NCI-H2227 treated with DMSO at 0.1 percent for 48 hours (cell line): ENCODE measurements at places on chromosomes 3 and 15.

DNA sequence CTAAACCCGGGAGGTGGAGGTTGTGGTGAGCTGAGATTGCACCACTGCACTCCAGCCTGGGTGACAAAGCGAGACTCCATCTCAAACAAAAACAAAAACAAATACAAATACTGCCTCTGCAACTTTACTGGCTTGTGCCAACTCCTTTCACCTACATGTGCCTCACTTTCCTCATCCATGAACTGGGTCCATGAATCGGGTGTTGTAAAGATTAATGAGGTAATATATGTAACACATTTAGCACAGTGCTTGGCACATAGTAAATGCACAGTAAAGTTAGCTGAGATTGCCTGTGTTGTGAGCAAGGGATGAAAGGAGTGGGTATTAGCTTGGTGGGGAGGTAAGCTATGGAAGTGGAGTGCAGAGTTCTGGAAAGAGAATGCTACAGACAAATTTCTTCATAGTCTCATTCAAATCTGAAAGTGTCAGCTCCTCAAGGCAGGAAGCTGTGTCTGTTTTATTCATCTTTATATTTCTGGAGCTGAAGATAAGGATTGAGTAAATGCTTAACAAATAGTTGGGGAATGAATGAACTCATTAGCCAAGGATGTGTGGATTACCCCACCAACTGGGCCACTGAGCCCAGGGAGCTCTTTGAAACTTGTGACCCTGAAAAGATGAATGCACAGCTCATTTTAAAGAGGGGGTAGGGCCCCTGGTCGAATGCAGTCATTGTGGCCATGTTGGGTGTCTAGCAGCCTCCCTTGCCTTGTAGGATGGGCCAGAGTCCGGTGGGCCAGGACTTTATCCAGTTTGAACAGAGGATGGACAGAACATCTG, 7.7 kb upstream of the CDCP1 start:
- no peak for DNase-seq

DNA sequence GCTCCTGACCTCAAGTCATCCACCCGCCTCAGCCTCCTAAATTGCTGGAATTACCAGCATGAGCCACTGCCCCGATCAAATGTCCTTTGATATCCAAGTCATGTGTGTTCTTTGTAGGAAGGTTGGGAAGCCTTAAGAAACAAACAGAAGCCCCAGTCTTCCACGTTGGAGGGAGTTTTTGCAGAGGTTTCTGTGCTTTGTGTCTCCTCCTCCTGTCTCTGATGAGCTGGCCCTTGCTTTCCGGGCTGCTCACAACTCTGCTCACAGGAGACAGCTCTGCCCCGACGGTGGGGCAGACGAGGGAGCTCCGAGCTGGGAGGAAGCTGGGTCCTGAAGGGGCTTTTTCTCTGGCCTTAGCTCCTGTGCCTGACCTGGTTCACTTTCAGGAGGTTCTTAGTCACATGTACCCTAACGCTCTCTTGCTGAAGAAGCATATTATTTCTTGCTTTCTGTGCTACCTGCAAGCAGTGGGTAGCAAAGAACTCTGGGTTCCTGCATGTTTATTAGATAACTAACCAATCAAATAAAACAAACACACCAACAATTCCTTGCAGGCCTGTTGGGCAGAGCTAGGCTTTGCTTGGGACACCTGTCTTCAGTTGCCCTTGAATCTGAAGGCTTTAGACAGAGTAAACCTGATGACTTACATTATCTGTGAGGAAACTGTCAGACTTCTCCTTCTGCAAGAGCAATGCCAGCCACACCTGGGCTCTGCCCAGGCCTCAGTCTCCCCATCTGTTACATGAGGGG, 52.6 kb upstream of the SMAD6 start:
- DNase-seq: no peak

- DNase-seq: no peak
Measured at GRCh38 chr15:69729167-69729748, 276.6 kb downstream of the RPLP1 start.

DNA sequence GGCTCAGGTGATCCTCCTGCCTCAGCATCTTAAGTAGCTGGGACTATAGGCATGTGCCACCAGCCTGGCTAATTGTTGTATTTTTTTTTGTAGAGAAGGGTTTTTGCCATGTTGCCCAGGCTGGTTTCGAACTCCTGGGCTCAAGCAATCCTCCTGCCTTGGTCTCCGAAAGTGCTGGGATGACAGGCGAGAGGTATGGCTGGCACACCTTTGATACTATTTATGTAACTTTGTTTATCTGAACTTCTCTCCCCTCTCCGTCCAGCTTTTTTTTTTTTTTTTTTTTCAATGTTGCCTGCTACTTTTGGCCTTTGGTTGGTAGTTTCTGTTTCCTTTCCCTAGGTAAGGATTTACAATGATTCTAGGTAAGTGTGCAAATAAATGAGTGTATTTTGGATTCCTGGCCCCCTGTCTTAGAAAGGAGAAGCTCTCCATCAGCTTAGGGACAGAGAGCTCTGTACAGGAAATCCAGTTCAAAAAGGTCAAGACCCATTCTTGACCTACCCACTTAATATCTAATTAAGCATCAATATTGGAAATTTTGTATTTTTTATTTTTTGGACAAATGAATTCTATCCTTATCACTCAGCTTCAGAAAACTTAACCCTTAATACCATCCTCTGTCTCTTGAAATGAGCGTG, 6.8 kb downstream of the ARL6IP5 start:
- no peak for DNase-seq

- no peak for DNase-seq
Measured at GRCh38 chr3:57755368-57755675, 787 bp upstream of the SLMAP start.

GRCh38 chr3:73074781-73075180, 13.3 kb downstream of the EBLN2 start:
- DNase-seq: no peak

GRCh38 chr15:74036271-74037170, 42.0 kb downstream of the PML start:
- peak; percentile 47 for DNase-seq

DNA sequence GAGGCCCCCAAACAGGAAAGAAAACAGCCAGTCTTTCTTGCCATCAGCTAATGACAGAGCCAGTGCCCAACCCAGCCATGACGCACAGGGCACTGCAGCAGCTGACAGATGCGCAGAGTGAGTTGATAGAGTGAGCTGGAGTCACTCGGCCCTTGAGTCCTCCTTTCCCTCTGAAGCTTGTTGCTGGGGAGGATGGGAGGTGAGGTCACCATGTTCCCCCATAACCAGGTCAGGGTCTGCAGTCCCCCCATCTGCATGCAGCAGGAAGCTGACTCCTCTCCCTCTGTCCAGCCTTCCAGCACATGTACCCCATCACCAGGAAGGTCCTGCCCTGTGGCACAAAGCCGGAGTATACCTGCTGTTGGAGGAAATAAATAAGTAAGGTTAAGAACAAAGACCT, 174.6 kb downstream of the ABHD5 start:
- no peak for DNase-seq

DNA sequence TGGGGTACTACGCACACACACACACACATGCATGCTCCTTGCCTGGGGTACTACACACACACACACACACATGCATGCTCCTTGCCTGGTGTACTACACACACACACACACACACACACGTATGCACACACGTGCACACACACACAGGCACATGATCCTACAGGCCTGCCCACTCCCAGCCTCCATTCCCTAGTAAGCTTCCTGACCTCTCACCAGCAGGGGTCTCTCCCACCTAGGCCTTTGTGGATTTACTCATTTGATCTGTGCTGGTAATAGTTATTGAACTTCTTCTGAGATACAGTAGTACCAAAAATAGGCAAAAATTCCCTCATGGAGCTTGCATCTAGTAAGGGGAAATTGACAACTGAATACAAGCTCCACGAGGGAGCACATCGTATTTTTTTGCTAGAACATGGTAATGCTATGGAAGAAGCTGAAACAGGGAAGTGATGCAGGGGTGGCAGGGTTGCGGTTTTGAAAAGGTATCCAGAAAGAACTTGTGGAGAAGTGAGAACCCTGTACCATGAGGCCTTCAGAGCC, 19.1 kb downstream of the TTC21A start:
- no peak for DNase-seq

- DNase-seq: no peak
Measured at GRCh38 chr15:73681063-73681462, 3.1 kb upstream of the CD276 start.

DNA sequence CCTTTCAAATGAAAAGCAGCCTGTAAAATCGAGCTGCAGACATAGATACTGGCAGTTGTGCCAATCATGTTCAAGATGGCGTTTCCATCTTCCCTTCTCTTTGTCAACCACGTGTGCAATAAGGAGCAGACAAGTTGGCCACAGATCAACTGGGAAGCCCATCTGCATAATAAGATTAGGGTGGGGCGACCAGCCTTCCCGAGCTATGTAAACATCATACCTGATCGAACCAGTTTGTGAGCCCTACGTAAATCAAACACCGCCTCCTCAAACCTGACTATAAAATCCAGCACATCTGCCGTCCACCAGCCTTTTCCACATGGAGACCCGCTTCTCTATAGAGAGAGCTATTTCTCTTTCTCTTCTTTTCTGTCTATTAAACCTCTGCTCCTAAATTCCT, 37.2 kb downstream of the TRIM42 start:
- no peak for DNase-seq

DNA sequence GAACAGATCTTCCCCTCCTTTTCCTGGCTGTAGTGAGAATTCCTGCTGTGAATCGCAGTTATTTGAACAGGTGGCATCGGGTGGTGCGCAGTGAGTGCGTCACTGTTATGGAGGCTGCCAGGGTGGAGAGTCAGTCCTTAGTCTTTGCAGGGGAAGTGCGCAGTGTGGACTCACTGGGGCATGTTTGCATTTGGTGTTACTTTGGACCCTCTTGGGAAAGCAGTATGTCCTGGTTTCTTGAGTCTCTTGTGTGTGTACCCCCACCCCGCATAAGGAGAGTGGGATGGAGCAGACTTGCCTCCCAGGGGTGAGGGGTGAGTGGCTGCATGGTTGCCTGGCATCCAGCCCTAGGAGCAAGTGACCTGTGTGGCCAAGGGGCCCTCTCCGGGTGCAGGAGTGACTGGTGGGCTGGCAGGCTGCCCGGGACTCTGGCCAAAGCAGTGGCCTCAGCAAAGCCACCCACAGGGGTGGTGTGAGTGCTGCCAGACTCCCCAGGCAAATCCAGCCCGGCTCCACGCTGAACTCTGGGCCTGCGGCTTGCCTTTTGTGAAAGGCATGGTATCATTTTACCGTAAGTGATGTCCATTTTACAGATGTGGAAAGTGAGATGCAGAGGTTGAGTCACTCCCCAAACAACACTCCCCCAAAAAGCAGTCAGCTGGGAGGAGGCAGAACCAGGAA, 46.4 kb downstream of the DNASE1L3 start:
- DNase-seq: no peak

GRCh38 chr3:49351521-49352011, 6.6 kb downstream of the GPX1 start:
- no peak for DNase-seq

GRCh38 chr3:155179437-155179827, 99.3 kb downstream of the MME start:
- DNase-seq: no peak

DNA sequence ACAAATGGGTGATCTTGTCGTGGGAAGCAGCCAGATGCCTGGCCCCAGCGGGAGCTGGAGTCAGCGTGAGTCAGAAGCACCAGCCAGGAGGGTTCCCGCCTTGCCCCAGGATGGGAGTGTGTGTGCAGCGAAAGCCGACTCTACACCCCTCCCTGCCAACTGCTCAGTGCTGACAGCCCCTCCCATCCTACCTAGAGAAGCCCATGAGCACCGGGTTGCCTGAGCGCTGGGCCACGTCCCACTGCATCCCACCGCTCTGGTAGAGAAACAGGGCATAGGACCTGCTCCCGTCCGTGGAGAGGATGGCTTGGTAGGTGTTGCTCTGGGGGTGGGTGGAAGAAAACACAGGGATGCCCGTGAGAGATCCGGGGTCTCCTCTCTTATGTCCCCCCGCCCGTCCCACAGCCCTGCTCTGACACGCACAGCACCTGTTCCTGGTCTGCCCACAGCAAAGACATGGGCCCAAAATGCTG, 42.9 kb downstream of the MUC4 start:
- DNase-seq: no peak

DNA sequence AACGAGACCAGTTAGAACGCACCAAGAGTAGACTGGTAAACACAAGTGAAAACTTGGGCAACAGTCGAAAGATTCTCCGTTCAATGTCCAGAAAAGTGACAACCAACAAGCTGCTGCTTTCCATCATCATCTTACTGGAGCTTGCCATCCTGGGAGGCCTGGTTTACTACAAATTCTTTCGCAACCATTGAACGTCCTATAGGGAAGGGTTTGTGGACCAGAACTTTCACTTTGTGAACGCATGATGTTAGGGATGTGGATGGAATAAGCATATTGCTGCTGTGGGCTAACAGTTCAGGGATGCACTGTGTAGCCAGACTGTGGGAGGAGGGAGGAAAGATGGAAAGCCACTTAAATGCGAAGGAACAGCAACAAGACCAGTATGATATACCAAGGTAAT, 34.9 kb upstream of the TBC1D23 start:
- DNase-seq: no peak

- DNase-seq: no peak
Measured at GRCh38 chr15:29724026-29724425, 98.2 kb downstream of the TJP1 start.

DNA sequence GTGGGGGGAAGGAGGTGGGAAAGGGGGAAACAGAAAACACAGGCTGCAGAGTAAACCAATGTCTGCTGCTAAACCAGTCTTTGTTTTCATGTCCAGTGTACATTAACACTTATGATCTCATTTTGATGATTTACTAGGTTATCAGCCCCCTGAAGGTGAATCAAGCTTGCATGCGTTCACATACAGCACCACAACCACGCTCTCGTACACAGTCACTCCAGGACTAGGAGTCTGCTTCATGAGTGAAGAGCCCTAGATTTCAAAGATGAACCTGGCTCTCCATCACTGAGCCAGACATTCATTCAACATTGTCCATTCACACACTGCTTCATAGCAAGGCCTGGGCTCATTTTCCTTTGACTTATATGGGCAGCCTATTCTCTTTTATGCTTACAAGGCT, 51.7 kb upstream of the TRIM59 start:
- DNase-seq: no peak

DNA sequence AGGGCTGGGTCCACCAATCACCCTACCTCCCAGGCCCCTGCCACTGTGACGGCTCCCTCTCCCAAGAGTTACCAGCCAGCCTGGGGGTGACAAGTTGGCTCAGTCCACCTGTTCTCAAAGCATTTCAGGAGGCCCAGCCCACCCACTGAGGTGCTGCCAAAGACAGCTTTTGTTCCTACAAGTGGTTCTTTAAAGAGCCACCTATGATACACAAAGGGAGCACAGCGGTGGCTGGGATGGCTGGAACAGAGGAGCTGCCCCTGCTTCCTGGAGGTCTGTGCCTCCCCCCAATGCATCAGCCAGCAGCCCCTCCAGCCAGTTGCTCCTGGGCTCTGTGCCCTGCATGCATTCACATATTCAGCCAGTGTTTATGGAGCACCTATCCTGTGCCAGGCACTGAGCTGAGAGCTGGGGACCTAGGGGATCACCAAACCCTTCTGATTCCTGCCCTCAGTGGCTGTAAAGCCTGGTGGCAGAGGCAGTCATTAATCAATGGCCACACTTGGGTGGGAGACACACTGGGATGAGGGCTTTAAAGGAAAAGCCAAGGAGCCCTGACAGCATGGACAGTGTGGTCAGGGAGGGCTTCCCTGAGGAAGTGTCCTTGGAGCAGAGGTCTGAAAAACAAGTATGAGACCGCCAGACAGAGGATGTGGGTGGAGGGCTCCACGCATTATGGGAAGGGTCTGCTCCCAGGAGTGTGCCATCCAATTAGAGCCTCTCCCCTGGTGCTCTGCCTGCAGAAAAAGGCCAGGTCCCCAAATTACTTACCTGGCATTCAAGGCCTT, 107.1 kb upstream of the LINGO1 start:
- DNase-seq: no peak
